ENCODE measurements at places on chromosomes 1 and 21.

DNA sequence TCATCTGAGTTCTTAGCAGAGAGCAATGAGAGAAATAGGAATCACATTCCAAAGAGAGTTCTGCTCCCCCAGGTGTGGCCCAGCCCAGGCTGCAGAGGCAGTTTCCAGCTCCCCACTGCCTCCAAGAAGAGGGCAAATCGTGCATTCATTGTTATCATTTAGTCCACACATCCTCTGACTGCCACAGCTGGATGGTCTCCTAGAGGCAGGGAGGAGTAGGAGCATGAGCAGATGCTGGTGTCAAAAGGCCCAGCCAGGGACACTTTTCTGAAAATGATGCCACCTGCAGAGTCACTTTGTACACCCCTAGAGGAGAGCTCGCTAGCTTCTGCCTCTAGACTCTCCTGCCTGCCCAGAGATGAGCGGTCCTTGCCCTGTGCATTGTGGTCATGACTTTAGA is 33.6 kb upstream of the GNPAT start:
- no peak for DNase-seq

GRCh38 chr21:32733356-32733755 is 5.5 kb upstream of the SYNJ1 start:
- DNase-seq: no peak

DNA sequence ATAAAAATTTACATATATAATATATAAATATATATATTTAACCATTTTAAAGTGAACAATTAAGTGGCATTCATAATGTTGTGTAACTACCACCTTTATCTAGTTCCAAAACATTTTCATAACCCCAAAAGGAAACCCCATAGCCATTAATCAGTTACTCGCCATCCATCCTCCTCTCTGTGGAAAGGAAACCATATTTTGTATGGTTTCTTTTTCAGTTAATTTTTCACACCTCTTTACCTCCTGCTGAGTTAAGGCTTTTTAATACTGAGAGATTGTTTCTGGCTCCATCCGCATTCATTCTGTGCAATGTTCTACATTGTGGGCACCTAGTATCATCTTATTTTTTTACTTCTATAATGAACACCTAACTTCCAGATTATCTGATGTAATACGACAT is 512.1 kb downstream of the LMO4 start:
- DNase-seq: no peak

DNA sequence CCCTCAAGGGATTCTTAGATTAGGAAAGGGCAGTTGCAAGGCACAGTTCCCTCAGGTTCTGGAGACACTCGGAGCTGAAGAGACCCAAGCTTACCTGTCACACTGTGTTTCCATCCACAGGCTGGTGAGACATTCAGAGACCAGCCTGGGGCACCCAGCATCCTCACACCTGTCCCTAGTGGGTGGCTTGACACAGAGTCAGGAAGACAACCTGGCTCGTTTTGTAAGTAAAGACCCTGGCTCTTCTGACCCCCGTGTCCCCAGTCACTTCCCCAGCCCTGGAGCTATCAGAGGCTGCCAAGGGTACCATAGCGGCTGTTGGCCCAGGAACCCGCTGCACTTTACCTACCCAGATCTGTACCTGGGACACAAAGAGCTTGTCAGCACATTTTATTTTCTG is 409.8 kb downstream of the MATN1 start:
- DNase-seq: no peak
